ENCODE measurements at places on chromosomes 16 and 17.

DNA sequence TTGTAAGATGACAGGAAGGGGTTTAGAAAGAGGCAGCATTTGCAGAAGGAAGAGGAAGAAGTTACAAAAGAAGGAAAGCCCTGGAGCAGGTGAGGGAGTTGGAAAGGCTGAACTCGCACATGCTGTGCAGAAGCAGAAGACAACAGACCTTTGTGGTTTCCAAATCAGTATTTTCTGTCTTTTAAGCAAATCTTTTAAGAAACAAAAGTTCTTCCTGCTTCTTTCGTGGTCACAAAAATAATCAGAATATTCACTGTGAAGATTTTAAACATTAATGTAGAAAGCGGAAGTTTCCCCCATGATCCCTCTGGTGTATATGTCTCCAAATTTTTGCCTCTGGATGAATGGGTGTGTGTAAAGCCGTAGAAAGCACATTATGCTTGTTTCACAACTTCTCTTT is 25.8 kb downstream of the ZNRF1 start:
- no peak for DNase-seq

GRCh38 chr17:40291281-40291664 is 3.6 kb downstream of the CDC6 start:
- DNase-seq = no peak

- no peak for DNase-seq
Measured at GRCh38 chr16:14497245-14498082, 132.6 kb downstream of the PARN start.

GRCh38 chr17:41632482-41633105 is 8.2 kb upstream of the KRT17 start:
- DNase-seq = no peak

- DNase-seq = no peak
Measured at GRCh38 chr17:40432864-40433528, 10.3 kb upstream of the IGFBP4 start.

DNA sequence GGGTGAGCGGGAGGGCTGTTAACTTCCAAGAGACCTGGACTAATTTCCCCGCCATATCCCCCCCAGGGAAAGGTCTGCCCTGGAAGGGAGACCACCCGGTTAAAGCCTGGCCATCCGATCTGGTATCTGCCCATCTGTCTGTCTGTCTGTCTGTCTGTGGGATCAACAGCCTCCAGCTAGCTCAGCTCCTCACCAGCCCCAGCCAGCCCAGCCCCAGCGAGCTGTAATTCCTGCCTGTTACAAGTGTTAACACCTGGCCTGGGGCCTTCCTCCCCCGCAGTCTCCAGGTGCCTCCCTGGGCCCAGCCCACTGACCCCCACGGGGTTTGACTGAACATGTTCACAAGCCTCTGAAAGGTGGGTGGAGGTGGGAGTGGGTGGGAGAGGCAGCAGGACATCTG is 4.0 kb downstream of the WNT3 start:
- no peak for DNase-seq

- DNase-seq = no peak
Measured at GRCh38 chr17:50453901-50454300, 14.8 kb downstream of the CHAD start.

- no peak for DNase-seq
Measured at GRCh38 chr16:14155572-14156190, 84.6 kb downstream of the MRTFB start.

DNA sequence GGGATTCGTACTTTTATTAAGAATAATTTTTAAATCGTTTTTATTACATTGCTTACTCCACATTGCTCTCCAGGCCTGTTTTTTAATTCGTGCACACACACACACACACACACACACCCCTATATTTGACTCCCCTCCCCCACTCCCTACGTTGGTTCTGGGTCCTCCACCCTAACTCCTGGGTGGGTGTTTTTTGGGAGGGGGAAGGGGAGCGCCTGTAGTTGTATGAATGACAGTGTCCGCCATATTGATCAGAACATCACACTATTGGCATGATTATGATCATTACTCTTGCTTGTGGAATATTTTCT is 1.3 kb downstream of the GNAO1 start:
- no peak for DNase-seq

DNA sequence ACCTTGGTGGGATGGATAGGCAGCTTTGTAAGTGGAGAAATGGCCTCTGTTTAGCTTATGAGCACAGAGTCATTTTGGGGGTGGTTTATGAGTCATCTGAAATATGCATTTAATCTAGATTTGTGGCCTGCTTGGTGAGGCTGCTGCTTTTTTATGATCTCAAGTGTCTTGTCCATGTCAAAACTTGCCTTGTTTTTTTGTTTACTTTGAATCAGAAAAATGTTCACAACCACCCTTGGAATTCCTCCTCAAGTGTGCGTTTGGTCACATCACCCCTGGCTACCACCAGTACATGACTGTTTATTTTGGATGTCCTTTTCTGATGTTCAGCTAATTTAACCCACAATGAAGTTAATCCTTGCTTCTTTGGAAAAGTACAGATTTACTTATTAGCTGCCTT is 64.6 kb downstream of the FTO start:
- DNase-seq = no peak

- no peak for DNase-seq
Measured at GRCh38 chr17:14582996-14583395, 282.1 kb downstream of the HS3ST3B1 start.

- no peak for DNase-seq
Measured at GRCh38 chr17:19660219-19660870, 11.8 kb downstream of the ALDH3A2 start.

DNA sequence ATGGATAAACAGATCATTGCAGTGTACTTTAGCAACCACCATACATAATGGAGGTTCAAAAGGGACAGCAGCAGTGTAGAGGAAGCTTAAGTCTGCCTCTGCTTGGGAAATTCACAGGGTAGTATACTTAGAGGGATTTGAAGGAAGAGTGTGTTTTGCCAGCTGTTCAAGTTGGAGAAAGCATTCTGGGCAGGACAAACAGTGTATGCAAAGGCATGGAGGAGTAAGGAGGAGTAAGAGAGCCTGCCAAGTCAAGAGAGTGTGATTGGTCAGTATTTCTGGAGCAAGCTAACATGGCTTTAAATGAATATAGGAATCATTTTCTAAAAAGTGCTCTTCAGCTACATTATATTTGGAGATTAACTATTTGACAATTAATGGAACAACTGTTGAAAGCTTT is 22.9 kb upstream of the PHAF1 start:
- DNase-seq = no peak

DNA sequence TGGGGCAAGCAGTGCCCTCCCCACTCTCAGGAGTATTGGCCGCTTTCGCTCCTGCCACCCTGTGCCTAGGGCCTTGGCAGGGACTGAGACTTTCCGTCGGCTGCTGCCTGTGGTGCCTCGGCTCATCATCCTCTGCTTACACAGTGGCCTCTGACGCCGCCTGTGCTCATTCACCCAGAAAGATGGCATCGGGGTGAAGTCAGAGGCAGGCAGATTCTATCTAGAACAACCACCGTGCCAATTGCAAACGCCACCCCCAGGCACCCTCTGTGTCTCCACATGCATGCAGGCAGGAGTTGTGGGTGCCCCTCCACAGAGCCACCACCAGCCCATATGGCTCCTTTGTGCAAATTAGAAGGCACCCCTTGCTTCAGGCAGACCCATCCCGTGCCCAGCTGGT is 154.2 kb upstream of the GSE1 start:
- DNase-seq = no peak

GRCh38 chr16:81040842-81041241 is 5.2 kb downstream of the ATMIN start:
- no peak for DNase-seq

DNA sequence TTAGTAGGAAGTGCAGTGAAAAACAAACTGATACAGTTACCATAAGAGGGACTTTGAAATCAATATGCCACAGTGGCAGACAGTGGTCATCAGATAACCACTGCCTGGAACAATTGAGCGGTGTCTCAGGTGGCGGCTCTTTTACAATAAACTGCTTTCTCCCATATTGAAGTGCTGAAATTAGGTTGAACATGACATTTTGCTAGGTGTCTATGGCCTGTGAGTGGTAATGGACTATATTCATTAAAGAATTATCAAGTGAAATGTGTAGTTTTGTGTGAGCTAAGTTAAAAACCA is 214.7 kb downstream of the RPTOR start:
- no peak for DNase-seq

DNA sequence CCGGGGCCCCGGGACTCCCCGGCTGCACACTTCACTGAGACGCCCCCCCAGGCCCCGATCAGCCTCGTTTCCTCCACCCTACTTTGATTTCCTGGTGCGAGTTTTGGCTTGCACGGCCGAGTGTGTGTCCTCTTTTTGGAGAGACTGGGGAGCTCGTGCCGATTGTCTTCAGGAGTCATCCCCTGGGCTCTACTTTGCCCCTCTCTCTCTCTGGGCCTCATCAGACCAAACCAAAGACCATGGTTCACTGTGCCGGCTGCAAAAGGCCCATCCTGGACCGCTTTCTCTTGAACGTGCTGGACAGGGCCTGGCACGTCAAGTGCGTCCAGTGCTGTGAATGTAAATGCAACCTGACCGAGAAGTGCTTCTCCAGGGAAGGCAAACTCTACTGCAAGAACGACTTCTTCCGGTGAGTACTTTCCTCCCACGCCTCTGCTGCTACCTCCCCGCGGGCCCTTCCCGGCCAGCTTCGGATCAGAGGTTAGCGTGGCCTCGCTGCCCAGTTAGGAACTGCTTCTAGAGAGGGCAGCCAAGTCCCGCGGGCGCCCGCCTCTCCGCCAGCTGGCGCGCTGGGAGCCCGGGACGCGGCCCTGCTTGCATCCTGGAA is 787 bp downstream of the LHX1 start:
- peak; percentile 28 for DNase-seq

GRCh38 chr16:7624871-7625766 is 292.5 kb downstream of the RBFOX1 start:
- no peak for DNase-seq

DNA sequence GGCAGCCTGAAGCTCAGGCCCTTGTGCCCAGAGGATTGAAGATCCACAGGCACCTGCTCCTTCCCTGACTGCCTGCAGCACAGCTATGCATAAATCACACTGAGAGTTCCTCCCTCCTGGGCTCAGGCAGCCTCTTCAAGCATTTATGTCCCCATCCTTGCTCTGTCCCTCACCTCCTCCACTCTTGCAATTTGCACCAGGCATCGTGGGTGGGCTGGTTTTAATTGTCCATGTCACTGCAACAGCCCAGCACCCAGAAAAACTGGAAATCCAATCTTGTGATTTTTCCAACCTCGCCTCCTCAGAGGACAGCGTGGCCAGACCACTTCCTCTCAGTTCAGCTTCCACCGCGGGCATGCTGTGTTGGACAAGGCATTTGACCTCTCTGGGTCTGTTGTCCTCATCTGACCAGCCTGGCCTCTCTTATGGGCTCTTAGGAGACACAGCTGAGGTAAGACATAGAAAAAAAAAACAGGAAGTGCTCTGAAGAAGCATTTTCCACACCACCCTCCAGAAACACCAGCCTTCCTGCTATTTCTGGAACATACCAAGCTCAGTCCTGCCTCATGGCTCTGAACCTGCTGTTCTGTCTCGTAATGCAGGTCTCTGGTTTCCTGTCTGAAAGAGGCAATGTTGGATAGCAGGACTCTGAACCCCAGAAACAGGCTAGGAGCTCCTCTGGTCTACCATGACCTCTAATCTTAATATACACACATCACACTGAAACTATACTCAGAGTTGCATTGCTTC is 8.3 kb downstream of the TMEM114 start:
- DNase-seq = no peak

- DNase-seq = peak; percentile 76
Measured at GRCh38 chr17:9576521-9577372, at the start of gene CFAP52. Gene CFAP52 (plus strand): TSS chr17:9576642. CDS start chr17:9576696, 54 bp downstream.

DNA sequence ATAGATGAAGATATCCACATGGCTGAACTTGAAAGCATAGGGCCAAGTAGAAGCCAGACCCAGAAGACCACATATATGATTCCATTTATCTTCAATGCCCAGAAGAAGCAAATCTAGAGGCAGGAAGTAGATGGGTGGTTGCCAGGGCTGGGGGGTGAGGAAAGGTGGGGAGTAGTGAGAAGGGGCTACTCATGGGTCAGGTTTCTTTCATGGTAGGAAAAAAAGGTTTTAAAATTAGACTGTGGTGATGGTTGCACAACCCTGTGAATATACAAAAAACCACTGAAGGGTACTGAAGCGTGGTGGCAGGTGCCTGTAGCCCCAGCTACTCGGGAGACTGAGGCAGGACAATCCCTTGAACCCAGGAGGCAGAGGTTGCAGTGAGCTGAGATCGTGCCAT is 5.4 kb downstream of the CD2BP2 start:
- DNase-seq = no peak

GRCh38 chr17:7219812-7220592 is at the start of the genes ACADVL and DLG4:
Gene ACADVL (plus strand): TSS chr17:7219938. CDS start chr17:7219985, 47 bp downstream.
Gene DLG4 (minus strand): TSS chr17:7219836.
- peak; percentile 76 for DNase-seq

GRCh38 chr17:40457964-40458791 is 14.9 kb downstream of the IGFBP4 start:
- DNase-seq = no peak

GRCh38 chr17:44331249-44331760 is 6.7 kb upstream of the SLC25A39 start:
- peak; percentile 60 for DNase-seq

DNA sequence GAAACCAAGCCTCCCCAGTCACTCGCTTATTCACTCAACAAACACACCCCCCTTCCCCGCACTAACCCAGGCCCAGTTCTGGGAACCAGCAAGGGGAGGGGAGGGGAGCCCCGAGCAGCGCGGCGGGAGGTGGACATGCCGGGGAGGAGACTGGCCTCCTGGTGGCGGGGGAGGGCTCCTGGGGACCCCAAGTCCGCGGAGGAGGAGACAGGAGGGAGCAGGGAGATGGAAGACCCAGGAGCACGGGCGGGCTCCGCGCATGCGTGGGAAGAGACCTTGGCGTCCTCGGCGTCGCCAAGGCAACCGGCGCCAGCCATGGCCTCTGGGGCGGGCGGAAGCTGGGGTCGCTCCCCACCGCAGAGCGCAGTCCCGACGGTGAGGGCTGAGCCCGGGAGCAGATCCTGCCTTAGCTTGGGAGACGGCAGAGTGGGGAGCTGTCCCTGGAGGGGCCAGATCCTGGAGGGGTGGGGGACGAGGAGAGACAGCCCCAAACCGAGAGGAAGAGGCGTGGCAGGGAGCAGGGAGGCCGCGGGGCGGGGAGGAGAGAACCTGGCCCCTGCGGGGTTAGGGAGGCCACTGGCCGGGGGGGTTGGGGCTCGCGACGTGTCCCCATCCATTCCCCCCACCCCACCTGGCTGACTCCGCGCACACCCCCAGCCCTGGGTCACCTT is at the start of gene PRR29:
TSS of gene PRR29 (plus strand) at position 302 of the 671 bp plus-strand sequence. CDS start at position 316, 14 bp downstream.
- DNase-seq = peak; percentile 71

DNA sequence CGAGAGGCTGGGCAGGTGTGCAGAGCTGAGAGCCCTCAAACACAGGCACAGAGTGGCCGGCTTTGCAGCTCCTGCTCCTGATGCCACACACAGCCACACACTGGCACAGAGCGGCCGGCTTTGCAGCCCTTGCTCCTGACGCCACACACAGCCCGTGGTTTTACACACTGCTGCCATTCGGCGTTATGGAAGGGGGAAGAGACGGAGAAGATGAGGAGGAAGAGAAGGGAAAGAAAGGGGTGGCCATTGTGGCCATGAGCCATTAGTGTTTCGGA is 26.8 kb downstream of the WSCD1 start:
- no peak for DNase-seq

All from activated naive CD4-positive, alpha-beta T cell treated with anti-CD3 and anti-CD28 coated beads, Interleukin-2, amount 50 U/mL, for 16 hours (primary cell).